ENCODE measurements at places on chromosomes 1 and 21.

DNA sequence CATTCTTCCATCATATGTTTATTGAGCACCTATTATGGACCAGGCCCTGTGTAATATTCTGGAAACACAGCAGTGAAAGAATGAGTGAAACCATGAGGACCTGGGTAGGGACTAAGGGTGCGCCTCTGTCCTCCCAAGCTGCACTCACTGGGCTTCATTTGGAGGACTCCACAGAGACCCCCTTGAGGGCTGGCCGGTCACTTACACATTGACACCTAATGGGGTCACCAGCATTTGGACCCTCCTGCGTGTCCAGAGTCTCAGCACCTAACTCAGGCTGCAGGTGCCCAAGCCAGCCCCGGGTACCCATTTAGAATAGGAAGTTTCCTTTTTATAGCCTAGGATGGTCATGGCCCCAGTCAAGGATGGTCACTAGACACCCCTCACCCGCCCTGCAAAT lies 2.8 kb upstream of the FNDC5 start:
- DNase-seq: no peak

- DNase-seq: no peak
These were observed 20.9 kb downstream of the PHGDH start for GRCh38 chr1:119732465-119733168.

GRCh38 chr1:26317612-26318337 lies at the start of gene CD52:
Gene CD52, plus strand, starts transcription at chr1:26317958. Its CDS starts 60 bp downstream, at chr1:26318018.
- DNase-seq: peak; percentile 36

GRCh38 chr1:63198871-63199394 lies 123.4 kb upstream of the FOXD3 start:
- DNase-seq: no peak

DNA sequence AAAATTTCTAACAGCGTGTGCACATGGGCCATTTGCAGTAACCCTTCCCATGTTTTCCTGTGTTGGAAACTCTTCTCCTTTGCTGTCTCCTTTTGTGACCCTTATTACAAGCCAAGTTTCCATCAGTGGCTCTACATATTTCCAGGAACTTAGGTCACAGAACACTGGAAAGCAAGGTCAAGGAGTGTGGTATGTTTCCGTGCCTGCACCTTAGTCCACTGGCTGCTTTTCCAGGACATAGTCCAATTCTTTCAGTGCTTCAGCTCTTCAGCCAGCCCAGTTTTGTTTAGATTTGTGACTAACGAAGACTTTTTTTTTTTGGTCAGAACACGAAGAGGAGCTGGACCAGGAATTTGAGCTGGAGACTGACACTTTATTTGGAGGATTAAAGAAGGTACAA lies 33.8 kb downstream of the HHAT start:
- DNase-seq: no peak

- no peak for DNase-seq
These were observed 62.5 kb upstream of the PRDX6 start for GRCh38 chr1:173414539-173415226.
